Activated CD8-positive, alpha-beta memory T cell treated with anti-CD3 and anti-CD28 coated beads, Interleukin-2, amount 10 ng/mL, durations not matched to agents 7 days and 5 days (primary cell): ENCODE measurements at places on chromosomes 4 and X. TPM values are rescaled to one million over a fixed set of nuclear protein-coding genes. Genes with fewer than 3 reads are reported as not detected.

- H3K27ac ChIP-seq = peak overlapping the region; percentile 95
- peaks cover 35% of the 10 kb centered on the region for H3K4me1 ChIP-seq
- no peaks in the 10 kb centered on the region for H3K27me3 ChIP-seq
- peak overlapping the region; percentile 96 for H3K4me3 ChIP-seq
Observed at GRCh38 chrX:1658071-1658491, 43.2 kb downstream of the ASMT start.

GRCh38 chr4:533318-534100 is 34.5 kb downstream of the PIGG start:
- H3K27me3 ChIP-seq = no peaks in the 10 kb centered on the region
- peaks cover 86% of the 10 kb centered on the region for H3K36me3 ChIP-seq
- H3K4me3 ChIP-seq = no peak overlapping the region
- no peak for DNase-seq

DNA sequence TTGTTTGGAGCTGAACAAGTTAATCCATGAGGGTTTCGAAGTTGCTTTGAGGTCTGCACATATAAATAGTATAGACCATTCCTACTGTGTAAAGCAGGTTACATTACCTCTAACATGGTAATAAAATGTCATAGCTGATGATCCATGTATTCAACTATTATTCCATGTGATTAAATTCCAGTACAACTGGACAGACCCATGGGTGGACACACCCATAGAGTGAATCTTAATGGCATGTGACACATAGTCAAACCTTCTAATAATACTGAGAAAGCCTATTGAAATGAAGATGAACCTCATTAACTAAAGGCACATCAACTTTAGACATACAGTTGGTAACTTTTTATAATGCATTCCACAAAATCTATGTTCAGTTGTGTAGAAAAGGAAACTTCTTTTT is 28.5 kb downstream of the FHIP1A start:
- no peak overlapping the region for H3K27ac ChIP-seq
- no peaks in the 10 kb centered on the region for H3K36me3 ChIP-seq
- no peak overlapping the region for H3K4me3 ChIP-seq
- peaks cover 40% of the 10 kb centered on the region for H3K27me3 ChIP-seq
- no peak for DNase-seq
- H3K4me1 ChIP-seq = no peaks in the 10 kb centered on the region

PLAC8 gene
- total RNA-seq = 44.2 TPM

DNA sequence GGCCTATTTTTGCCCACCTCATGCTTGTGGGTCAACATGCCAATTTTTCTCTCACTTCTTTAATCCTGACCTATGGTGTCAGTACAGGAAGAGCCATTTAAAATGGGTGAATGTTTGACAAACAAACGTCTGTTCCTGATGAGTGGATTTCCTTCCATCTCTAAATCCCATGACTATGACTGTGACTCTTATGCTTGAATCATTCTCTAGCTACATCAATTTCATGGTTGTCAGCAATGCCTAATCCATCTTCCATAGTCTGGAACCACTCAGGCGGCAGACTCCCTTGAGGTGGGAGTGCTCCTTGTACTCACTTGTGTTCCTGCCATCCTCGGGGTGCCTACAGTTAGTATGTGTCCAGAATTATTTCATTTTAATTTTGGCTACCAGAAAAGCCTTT is 194.9 kb upstream of the RPS6KA3 start:
- peaks cover 10% of the 10 kb centered on the region for H3K36me3 ChIP-seq
- no peak for DNase-seq

DNA sequence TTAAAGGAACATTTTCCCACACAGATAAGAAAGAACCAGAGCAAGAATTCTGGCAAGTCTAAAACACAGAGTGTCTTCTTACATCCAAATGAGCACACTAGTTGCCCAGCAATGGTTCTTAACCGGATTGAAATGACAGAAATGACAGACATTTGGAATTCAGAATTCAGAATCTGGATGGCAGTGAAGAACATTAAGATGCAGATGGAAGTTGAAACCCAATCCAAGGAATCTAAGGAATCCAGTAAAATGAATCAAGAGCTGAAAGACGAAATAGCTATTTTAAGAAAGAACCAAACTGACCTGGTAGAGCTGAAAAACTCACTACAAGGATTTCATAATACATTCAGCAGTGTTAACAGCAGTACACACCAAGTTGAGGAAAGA is 21.5 kb downstream of the ANAPC10 start:
- H3K4me1 ChIP-seq = peaks cover 27% of the 10 kb centered on the region
- H3K36me3 ChIP-seq = peaks cover 51% of the 10 kb centered on the region
- H3K27me3 ChIP-seq = no peaks in the 10 kb centered on the region
- H3K27ac ChIP-seq = peak overlapping the region; percentile 79

TBC1D8B gene
- 1.7 TPM for total RNA-seq

DNA sequence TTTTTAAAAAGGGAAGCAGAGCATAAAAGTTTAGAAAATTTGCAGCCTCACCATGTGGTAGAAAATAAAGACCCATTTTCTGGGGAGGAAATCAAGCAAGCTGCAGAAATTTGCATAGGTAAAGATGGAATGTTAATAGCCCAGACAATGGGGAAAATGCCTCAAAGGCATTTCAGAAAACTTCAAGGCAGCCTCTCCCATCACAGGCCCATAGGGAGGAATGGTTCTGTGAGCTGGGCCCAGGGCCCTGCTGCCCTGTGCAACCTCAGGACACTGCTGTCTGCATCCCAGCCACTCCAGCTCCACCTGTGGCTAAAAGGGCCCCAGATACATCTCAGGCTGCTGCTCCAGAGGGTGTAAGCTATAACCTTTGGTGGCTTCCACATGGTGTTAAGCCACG is 137.9 kb downstream of the INPP4B start:
- no peak overlapping the region for H3K4me3 ChIP-seq
- peaks cover 6% of the 10 kb centered on the region for H3K4me1 ChIP-seq

SLC49A3 gene
- total RNA-seq = 1.5 TPM

MAP7D2 gene
- total RNA-seq = 0.15 TPM

- no peaks in the 10 kb centered on the region for H3K4me1 ChIP-seq
- H3K27me3 ChIP-seq = no peaks in the 10 kb centered on the region
- no peak overlapping the region for H3K27ac ChIP-seq
- no peaks in the 10 kb centered on the region for H3K36me3 ChIP-seq
Observed at GRCh38 chrX:138255373-138255772, 456.1 kb downstream of the FGF13 start.
